ENCODE measurements at places on chromosomes 5 and 9.

DNA sequence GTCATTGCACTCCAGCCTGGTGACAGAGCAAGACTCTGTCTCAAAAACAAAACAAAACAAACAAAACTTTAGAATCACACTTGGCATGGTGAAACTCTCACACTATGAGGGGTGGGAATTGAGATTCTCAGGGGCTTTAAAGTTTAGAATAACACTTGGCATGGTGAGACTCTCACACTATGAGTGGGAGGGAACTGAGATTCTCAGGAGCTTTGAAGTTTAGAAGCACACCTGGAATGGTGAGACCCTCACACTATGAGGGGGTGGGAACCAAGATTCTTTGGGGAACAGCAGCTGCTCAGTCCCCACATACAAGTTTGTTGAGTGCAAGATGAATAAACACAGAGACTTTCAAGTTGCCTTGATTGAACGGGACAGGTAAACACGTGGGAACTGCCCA is 149.4 kb downstream of the HSD17B3 start:
- DNase-seq, result no peak

GRCh38 chr9:134591573-134591981 is 50.0 kb upstream of the COL5A1 start:
- DNase-seq, result no peak

GRCh38 chr9:28782630-28783029 is 1209.3 kb upstream of the C9orf72 start:
- DNase-seq, result no peak

- DNase-seq, result no peak
Observed at GRCh38 chr9:72533322-72533721, 11.9 kb downstream of the TMC1 start.

DNA sequence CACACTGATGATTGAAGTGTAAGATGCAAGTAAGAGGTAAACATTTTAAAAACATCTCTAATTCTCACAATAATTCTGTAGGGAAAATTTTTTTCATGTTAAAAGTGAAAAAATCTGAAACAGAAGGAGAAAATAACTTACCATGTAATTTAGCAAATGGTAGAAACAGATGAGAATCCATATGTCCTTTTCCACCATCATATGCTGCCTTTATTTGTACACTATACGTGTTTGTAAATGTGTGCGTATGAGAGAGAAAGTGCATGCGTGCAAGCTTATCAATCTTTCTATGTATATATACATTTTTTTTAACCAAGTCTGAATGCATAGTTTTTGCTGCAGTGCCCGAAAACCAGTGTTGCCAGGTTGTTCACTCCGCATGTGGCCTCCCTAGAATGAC is 186.7 kb downstream of the IZUMO3 start:
- no peak for DNase-seq

DNA sequence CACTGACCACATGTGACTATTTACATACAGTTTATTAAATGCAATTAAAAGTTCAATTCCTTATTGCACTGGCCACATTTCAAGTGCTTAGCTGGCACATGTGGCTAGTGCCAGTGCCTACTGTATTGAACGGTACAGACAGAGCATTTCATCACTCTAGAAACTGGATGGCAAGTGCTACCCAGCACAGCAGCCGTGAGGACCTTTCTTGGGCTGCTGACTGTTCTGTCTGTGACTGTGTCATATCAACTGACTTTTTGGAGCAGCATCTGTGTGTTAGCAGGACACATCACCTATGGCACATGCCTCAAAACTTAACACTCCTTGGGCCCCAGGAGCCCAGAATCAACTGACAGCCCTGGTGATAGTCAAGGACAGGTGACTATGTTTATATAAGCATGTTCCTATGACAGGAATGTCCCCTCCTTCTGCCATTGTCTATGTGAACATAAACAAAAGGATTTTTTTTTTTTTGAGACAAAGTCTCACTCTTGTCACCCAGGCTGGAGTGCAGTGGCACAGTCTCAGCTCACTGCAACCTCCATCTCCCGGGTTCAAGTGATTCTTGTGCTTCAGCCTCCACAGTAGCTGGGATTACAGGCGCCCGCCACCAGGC is 8.9 kb downstream of the IRF1 start:
- no peak for DNase-seq

DNA sequence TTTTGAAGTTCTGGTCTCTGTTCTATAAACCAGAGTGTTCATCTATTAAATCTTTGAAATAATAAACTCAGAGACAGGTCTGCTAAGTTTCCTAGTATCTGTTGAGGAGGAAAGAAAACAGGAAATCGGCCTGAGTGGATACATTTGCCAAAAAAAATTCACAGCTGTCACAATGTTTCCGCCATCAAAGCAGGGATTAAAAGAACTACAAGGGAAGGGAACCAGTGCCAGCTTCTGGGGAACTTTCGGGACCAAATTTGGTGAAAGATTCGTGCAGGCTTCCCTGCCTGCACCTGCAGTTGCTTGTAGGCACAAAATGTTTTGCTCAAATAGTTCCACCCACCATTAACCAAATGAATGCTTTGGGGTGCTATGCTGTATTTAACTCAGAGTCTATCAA is 267.5 kb downstream of the MSX2 start:
- no peak for DNase-seq

GRCh38 chr5:44506561-44506960 is 117.3 kb upstream of the FGF10 start:
- DNase-seq, result no peak

- DNase-seq, result no peak
Observed at GRCh38 chr9:130117816-130118632, 54.2 kb upstream of the NCS1 start.

- DNase-seq, result peak; percentile 78
Observed at GRCh38 chr9:136439481-136440408, at the start of gene INPP5E. INPP5E (minus strand) TSS chr9:136439845; CDS start chr9:136439419, 426 bp downstream.

GRCh38 chr5:122259995-122260394 is 52.0 kb upstream of the SNCAIP start:
- no peak for DNase-seq

- peak; percentile 19 for DNase-seq
Observed at GRCh38 chr5:142325725-142326479, 1.1 kb upstream of the SPRY4 start.

DNA sequence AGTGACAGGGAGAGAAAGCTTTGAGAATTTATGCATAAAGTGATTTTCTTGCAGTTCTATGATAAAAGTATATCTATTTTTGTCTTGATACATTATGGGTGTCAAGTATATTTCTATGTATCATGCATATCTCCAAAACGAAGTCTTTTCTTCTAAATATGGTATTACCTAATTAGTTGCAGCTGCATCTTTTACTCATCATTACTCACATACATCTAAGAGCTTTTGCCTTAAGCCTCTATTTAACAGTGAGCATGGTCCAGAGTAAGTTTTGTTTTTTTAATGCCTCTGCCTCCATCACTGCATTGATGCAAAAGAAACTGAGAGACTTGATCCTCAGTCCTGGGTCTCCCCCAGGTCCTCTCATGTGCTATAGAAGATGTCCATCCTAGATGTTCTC is 40.0 kb upstream of the SMC5 start:
- DNase-seq, result no peak

DNA sequence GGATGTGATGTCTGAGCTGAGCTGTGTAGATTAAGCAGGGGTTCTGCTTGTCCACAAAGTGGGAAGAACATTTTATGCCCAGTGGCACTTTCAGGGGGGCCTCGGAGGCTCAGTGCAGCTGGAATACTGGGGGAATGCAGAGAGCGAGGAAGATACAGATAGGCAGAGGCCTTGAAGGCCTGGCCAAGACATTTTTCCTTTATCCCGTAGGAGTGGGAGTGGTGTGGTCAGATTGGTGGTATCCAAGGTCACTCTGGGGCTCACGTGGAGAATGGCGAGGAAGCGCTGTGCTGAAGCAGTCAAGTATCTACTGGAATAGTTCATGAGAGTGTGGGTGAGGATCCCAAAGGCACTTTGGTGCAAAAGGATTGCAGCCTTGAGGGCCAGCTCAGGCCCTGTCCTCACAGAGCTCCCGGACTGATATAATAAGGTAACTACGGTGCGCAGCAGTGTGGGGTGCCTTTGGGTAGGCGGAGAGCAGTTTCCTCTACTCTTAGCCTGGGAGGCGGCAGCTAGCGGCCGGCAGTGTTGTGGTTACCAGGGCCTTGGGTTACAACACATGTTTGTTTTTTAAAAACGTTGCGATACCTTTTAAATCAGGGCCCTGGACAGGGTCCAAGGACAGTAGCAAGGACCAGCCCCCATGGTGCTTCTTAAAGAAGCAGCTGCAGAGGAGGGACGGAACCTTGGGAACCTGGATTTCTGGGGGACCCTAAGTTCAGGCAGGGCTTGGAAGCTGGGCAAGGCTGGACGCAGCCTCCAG is 10.8 kb upstream of the CCDC69 start:
- no peak for DNase-seq

- DNase-seq, result no peak
Observed at GRCh38 chr5:157059093-157059539, at the start of gene HAVCR1. HAVCR1 (minus strand) TSS chr5:157059116; CDS start chr5:157057943, 1,173 bp downstream.
